ENCODE measurements at places on chromosomes 7 and 10.

DNA sequence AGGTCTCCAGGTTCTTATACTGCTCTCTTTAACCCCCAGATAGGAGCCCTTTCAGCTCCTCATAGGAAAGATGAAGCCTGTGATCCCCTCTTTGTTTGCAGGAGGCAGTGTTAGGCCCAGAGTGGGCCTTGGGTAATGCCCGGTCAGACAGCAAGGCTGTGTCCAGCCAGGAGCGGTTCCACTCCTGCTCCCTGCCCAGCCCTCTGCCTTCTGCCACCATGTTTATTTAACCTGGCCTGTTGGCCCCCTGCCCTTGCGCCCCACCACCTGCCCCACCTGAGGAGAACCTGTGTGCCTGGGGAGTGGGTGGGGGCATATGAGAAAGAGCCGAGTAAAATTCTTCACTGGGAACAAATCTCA, 24.3 kb downstream of the CDH23 start:
- DNase-seq: no peak

GRCh38 chr10:24929904-24930303, 22.5 kb downstream of the PRTFDC1 start:
- no peak for DNase-seq

DNA sequence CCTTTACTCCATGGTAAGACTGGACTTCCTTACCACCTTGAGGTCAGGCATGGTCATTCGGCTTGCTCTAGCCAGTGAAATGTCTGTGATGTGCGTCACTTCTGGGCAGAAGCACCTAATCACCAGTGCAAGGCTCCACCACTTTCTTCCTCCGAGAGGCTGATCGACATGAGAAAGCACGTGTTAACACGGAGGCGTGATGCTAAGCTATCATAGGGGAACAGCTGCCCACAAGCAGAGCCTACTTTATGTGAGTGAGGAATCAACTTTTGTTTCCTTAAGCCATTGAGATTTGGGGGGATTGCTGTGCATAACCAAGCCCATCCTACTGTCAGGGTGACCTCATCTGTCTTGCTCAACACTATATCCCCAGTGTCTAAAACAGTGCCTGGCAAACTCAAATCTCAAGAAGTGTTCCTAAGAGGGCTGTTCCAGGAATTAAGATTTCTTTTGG, 23.1 kb upstream of the SAR1A start:
- DNase-seq: no peak

DNA sequence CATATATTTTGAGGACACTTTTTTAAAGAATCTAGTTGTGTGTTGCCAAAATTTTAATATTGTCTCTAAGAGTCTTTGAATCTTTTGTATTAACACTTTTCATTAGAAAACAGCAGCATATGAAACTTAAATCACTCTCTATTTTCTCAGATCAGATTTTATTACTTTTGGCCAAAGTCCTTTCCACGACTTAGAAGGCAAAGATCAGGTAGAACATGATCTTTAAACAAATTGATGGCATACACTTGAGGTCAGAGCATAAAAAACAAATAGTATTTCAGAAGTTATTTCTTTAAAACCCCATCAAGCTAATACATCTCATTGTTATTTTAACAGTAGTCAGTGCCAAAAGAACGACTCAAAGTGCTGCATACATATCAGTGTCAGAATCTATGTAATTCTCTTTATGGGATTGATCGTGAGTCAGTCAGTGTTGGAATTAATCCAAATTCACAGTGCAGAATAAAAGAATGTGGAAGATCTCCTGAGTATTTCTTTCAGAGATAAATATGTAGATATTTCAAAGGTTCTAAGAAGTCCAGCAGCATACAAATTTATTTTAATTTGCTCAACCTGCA, 9.6 kb upstream of the AGMO start:
- DNase-seq: no peak

DNA sequence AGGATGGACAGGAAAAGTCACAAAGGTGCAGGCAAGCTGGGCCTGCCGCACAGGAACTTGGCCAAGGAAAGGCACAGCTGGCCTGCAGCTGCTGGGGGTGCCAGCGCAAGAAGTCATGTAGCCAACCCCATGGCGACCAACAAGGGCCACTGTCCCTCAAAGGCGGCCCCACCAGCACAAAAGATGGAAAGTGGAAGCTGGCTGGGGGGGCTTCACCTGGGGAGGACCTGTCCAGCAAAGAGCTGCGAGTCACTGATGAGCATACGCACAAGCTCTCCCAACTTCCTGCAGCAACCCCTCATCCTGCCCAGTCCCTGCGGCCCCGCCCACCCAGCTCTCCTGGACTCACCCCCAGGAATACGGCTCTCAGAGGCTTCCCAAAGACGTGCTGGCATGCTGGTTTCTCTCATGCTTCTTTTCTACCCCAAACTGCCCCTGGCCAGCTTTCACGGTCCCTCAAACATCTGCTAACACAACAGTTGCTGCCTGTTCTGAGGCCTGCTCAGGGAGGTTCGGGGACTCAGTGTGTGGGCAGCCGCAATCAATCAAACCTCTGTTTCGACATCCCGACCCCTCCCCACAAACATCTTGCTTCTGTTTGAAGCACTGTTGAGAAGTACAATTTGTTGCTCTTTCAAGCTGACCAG, 67.6 kb downstream of the FAM53B start:
- DNase-seq: no peak

- no peak for DNase-seq
Measured at GRCh38 chr10:42954766-42955492, 121.9 kb upstream of the RET start.

DNA sequence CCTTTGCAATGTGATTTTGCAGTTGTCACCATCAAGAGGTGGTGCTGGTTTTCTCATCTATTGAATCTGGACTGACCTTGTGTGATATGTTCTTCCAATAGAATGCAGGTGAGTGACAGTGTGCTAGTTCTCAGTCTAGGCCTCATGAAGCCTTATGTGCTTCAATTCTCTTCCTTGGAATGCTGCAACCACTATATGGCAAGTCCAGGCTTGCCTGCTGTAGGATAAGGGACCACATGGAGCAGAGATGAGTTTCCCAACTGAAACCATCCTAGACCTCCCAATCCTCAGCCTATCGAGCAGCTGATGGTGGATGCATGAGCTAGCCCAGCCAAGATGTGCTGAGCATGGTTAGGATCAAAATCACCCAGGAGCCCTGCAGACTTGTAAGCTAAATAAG, 32.6 kb upstream of the ARHGAP21 start:
- DNase-seq: no peak

GRCh38 chr7:135960709-135961451, 16.3 kb downstream of the MTPN start:
- DNase-seq: no peak

- DNase-seq: no peak
Measured at GRCh38 chr7:111475959-111476358, 86.3 kb downstream of the IMMP2L start.

GRCh38 chr7:131383417-131384285, 56.0 kb downstream of the MKLN1 start:
- DNase-seq: no peak

- DNase-seq: no peak
Measured at GRCh38 chr10:42836771-42837468, 54.3 kb downstream of the BMS1 start.

DNA sequence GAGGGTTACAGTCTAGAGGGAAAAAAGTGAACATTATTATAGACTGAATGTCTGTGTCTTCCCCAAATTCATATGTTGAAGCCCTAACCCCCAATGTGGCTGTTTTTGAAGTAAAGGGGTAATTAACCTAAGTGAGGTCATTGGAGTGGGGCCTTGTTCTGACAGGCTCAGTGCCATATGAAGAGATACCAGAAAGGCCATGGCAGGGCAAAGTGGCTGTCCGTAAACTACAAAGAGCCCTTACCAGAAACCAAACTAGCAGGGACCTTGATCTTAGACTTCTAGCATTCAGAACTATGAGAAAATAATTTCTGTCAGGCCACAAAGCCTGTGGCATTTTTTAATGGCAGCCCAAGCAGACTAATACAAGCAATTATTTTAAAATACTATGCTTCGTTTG, 8.7 kb downstream of the TMEM209 start:
- no peak for DNase-seq

GRCh38 chr7:102942181-102942866, 29.5 kb downstream of the LRRC17 start:
- no peak for DNase-seq

- DNase-seq: no peak
Measured at GRCh38 chr10:95445223-95445836, 115.8 kb downstream of the SORBS1 start.

DNA sequence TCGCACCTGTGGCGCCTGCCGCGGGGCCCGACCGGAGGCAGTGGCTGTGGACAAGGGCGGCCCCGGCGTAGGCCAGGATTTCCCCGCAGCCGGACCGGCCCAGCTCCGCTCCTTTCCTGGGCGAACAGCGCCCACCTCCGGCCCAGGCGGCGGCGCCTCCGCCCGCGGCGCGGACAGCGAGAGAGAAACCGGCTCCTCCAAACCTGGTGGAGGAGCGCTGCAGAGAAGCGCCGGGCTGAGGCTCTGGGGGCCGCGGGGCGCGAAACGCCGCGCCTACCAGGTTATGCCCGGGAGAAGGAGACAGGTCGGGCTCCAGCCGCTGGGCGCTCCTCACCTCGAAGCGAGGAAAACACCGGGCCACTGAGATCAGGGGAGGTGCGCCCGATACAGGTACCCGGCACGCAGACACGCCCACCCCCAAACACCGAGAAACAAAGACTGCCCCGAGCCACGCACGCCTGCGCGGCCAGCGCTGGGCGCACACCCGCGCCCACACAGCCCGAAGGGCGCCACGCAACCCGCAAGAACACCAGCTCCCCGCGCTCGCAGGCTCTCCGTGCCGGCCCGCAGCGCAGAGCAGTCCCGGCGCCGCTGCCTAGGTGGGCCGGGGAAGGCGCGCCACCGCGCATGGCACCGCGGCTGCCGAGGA, 3.3 kb downstream of the GRID1 start:
- no peak for DNase-seq

GRCh38 chr7:20030915-20031362, 186.2 kb downstream of the MACC1 start:
- DNase-seq: no peak

- DNase-seq: no peak
Measured at GRCh38 chr10:36171556-36171952, 529.5 kb upstream of the FZD8 start.

- DNase-seq: no peak
Measured at GRCh38 chr7:148182264-148182663, 408.3 kb upstream of the C7orf33 start.

GRCh38 chr10:107686095-107686494, 521.6 kb upstream of the SORCS1 start:
- DNase-seq: no peak

DNA sequence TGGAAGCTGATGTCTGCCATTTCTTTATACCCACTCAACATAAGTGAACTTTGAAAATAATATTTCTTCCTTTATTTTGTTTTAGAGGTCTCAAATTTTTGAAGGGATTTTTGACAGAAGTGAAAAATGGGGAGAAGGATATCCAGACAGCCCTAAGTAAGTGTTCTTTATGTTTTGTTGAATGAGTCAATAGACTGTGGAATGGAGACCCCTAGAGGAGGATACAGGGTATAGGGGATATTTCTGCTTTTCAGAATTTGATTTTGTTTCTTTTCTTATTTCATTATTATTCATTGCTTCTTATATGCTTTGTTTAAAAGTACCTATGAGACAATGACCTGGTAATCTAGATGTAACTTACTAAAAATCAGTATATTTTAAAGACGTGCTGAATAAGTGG, 34.4 kb downstream of the PLEKHA8 start:
- DNase-seq: no peak

DNA sequence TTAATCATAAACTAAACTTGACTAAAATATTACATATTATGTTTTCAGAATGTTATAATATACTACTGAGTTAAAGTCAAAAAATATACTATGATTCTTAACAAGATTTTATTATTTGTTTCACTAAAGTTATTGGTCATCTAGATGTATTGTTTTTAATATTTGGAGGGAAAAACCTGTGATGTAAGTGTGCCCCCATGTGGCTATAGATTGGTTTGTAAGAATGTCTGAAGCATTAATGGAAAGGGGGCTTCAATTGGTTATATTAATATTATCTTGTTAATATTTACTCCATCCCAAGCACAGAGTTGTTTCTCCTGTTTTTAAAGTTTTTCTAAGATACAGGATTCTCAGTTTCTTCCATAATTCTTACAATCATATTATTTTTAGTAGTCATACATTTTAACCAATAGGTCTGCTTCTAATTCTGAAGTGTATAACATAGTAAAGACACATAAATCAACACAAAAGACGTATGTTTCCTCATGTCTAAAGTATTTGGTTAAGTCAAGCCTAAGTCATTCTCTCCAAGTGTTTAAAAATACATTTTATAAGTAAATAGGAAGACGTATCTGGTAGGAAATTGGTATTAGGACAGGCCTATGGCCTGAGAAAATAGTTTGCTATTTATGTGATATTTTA, 58.0 kb downstream of the GNAT3 start:
- DNase-seq: no peak

DNA sequence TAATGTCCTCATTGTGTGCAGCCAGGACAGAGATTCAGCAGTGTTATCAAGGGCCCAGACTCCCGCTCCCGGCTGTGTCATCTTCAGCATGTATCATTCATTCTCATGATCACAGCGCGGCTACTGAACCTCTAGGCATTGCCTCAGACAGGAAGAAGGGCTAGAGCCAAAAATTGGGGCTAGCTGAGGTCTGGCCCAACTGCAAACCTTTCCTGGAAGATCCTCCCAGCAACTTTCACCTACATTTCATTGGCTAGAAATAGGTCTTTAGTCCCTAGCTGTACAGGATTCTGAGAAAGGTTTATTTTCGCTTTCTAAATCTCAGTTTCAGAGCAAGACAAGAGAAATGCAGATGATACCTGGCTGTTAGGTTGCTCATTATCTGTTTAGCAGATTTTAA, 81.9 kb downstream of the CREM start:
- no peak for DNase-seq

- no peak for DNase-seq
Measured at GRCh38 chr10:64275774-64276173, 754.6 kb downstream of the REEP3 start.

- DNase-seq: no peak
Measured at GRCh38 chr10:46216836-46217751, 69.7 kb upstream of the ANTXRL start.

GRCh38 chr7:51482976-51483375, 166.4 kb upstream of the COBL start:
- DNase-seq: no peak

DNA sequence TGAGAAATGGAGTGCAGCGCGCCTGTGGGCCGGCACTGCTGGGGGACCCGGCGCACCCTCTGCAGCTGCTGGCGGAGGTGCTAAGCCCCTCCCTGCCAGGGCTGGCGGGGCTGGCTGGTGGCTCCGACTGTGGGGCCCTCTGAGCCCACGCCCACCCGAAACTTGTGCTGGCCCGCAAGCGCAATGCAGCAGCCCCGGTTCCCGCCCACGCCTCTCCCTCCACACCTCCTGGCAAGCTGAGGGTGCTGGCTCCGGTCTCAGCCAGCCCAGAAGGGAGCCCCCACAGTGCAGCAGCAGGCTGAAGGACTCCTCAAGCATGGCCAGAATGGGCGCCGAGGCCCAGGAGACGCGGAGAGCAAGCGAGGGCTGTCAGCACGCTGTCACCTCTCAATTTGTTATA, 1063.0 kb upstream of the AUTS2 start:
- no peak for DNase-seq

- DNase-seq: no peak
Measured at GRCh38 chr10:125054669-125055268, 105.6 kb downstream of the CTBP2 start.

Data from stimulated activated CD8-positive, alpha-beta memory T cell treated with anti-CD3 and anti-CD28 coated beads, Interleukin-2, amount 100 ng/mL, for 1 hour (primary cell).